ENCODE measurements at places on chromosomes 12 and 14. TPM values are rescaled to one million over a fixed set of nuclear protein-coding genes. Genes with fewer than 3 reads are reported as not detected.

The CCDC177 gene
- total RNA-seq: not detected

The NINJ2 gene
- total RNA-seq: 7.4 TPM

DNA sequence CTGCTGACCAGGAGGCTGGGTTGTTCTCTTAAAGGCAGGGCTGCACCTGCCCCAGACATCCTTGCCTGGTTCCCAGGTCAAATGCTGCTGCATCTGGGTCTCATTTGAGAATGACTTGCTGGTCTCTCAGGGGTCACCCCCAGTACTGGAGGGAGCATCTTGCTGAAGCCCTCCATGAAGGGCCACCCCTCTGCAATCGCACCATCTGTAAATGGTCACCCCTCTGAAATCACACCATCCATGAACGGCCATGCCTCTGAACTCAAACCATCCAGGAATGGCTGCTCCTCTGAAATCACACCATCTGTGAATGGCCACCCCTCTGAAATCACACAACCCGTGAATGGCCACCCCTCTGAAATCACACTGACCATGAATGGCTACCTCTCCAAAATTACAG lies 7.3 kb upstream of the SERPINA6 start:
- no peak for DNase-seq

DNA sequence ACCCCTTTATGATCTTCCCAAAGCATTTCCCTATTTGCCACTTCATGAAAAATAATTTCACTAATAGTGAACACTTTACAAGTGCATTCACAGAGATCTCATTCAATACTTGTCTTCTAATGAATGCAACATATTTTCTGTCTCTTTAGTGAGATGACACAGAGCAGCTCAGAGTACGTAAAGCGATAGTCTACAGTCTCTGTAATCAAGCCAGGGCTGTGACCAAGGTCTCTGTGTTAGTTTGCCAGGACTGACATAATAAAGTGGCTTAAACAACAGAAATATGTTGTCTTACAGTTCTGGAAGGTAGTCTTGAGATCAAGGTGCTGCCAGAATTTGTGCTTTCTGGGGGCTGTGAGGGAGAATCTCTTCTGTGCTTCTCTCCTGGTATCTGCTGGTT lies 33.1 kb upstream of the FRS2 start:
- no peak for DNase-seq

- no peak for DNase-seq
Observed at GRCh38 chr12:96495155-96495554, 5.8 kb downstream of the CFAP54 start.

DNA sequence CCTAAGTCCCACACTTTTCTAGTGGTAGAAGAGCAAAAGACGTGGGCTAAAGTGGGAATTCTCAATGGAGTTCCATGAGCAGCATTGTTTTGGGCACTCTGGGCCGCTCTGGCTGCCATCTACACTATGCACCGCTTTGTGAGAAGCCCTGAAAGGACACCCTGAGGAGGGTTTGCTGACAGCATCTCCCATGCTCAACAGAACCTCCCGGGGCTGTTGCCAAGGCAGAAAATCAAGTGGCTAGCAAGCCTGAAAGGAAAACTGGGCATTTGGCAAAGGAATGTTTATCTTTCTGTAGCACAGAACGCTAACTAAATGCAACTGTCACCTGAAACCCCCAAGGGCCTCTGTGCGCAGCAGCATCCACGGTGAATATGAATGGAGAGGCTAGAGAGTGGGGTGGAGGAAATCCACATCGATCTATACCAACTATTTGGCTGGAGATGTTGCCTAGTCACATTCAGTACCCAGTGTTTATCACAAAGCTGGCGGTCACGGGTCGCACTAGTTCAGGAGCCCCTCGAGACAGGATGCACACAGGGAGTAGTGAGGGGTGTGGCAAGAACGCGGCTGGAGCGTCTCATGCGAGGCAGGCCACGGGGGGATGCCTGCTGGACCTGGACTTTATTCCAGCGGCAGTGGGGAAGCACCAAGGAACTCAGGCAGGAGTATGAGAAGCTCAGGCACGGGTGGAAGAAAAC lies 14.2 kb downstream of the APPL2 start:
- DNase-seq: no peak

All from activated CD8-positive, alpha-beta memory T cell treated with anti-CD3 and anti-CD28 coated beads, Interleukin-2, amount 10 ng/mL, durations not matched to agents 7 days and 5 days (primary cell).